ENCODE measurements at places on chromosomes 4 and X.

DNA sequence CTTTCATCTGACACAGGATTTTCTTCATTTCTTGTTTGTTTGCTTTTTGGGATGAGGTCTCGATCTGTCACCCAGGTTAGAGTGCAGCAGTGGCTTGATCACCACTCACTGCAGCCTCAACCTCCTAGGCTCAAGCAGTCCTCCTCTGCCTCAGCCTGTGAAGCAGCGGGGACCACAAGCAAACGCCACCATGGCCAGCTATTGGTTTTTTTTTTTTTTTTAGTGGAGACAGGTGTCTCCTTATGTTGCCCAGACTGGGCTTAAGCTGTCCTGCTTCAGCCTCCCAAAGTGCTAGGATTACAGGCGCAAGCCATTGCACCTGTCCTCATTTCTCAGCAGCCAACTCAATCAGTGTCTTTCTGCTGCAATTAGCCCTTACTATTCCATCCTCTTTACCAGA is 10.3 kb downstream of the SPRY1 start:
- DNase-seq = no peak

GRCh38 chr4:7195546-7196287 is 3.4 kb downstream of the SORCS2 start:
- no peak for DNase-seq

DNA sequence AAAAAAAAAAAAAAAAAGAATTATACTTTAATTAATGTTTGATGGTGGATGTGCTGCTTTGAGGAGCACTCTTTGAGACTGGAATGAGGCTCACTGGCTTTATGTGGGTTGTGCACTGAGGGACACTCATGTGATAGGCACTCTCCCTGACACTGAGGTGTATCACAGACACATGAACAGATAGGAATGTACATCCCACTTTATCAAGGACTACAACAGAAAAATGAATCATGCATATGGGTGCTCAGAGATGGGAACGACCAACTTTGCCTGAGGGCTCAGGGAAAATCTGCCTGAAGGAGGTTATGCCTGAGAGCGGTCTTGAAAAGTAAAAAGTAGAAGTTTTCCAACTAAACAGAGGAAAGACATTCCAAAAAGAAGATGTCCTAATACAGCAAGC is 97.7 kb upstream of the RBPJ start:
- DNase-seq = no peak

DNA sequence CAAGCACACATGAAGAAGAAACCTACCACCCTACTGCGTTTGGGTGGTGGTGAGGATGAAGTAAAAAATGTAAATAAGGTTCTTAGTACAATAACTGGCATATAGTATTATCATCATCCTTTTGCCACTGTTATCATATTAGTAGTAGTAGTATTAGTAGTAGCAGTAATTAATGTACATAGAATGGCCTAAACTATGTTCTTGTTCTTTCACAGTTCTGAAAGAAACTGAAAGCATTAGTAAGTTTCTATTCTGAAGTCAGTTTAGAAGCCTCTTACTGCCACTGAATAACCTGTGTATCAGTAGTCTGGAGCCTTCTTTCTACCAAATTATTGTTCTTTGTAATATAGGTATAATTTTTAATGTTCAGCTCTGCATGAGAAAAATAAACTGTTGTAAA is 21.0 kb downstream of the COL4A6 start:
- DNase-seq = no peak
